ENCODE measurements at places on chromosomes 16 and 17.

- DNase-seq, result no peak
Measured at GRCh38 chr16:2960183-2961010, 3.7 kb upstream of the KREMEN2 start.

GRCh38 chr17:81336930-81337325, 41.8 kb upstream of the SLC38A10 start:
- no peak for DNase-seq

- DNase-seq, result no peak
Measured at GRCh38 chr17:81566461-81567126, 14.4 kb upstream of the FAAP100 start.

- no peak for DNase-seq
Measured at GRCh38 chr17:79814127-79814973, 17.5 kb upstream of the CBX8 start.

DNA sequence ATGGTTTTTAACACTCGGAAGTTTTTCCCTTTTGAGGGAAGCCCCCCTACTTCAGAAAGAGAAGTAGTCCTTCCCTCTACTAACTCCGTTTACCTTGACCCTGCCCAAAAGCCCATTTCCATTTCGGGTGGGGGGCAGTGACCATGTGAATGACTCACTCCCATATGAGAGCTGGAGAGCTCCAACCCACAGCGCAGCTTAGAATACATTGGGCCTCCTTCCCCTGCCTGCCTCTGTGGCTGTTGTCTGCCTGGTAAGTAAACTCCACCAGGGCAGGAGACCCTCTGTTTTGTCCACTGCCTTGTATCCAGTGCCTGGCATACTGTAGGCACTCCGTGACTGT, 985 bp downstream of the SGSM2 start:
- no peak for DNase-seq

- DNase-seq, result no peak
Measured at GRCh38 chr17:40522250-40522960, 21.0 kb upstream of the TNS4 start.

DNA sequence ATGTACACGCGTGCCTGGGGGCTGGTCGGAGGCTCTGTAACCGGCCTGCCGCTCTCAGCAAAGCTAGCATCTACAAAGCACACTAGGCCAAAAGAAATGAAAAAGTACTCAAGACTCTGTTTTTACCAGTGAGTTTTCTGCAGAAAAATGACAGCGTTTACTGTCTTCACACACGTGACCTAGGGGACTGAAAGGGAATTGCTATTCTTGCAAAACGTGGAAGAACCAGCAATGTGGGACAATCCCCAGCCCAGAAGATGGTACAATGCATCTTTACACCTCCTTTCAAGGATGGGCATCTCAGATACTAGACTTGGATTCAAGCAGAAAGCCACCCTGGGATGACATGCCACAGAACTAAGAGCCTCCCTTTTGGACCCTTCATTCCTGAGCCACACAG, 41.5 kb downstream of the NDEL1 start:
- no peak for DNase-seq

- no peak for DNase-seq
Measured at GRCh38 chr17:6269478-6269877, 165.4 kb downstream of the AIPL1 start.

GRCh38 chr17:12388226-12388625, 277.5 kb upstream of the MYOCD start:
- no peak for DNase-seq

GRCh38 chr16:86512301-86512859, 2.1 kb downstream of the FOXF1 start:
- no peak for DNase-seq

DNA sequence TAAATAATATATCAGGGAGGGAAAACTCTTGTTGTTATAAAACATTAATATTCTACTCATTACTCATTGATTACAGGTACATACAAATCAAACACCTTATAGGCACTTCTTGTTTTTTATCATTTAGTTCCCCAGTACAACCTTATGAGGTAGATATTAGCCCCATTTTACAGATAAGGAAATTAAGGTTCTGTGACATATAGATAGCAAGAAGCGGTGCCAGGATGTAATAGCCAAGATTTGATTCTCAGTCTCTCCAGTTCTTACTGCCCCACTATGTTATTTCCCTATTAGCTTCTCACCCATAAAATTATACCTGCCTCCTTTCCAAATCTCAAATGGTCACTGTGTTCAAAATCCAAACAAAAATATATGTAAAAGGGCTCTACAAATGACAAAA, 36.9 kb downstream of the CMTM3 start:
- no peak for DNase-seq

DNA sequence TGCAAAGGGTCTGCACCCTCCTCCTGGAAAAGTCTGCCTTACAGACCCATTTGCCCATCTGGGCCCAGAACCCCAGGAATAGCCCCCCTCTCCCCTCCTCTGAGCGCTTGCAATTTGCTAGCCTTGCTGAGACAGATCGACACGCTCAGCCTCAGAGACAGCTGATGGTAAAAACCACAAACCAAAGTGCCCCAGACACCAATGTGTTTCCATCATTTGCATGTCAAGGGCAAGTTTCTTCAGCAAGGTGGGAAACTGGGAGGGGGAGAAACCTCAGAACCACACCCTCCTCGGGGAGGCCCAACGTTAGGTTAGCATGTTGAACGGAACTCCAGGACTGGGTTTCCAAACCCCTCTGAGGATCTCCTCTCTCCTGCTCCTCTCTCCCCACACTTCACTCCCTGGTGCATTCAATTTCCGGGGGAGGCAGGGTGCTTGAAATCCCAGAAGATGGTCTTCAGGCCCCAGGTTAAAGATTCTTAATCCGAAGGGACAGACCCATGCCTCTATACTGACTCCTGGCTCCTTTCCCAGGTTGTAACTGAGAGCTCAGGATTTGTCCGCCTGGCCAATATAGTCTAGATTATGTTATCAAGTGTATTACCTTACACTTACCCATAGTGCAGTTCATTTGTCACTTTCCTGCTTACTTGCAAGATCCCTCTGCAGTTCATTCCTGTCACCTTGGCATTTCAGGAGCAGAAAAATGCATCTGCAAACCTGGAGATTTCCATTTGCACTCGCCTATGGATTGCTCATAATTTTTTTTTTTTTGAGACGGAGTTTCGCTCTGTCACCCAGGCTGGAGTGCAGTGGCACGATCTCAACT, 1.3 kb upstream of the CUEDC1 start:
- DNase-seq, result peak; percentile 14

- no peak for DNase-seq
Measured at GRCh38 chr17:7262935-7263800, 890 bp upstream of the CLDN7 start.

- no peak for DNase-seq
Measured at GRCh38 chr17:33055746-33056145, 64.1 kb downstream of the SPACA3 start.

GRCh38 chr17:8122422-8122923, 1.4 kb downstream of the HES7 start:
- no peak for DNase-seq

DNA sequence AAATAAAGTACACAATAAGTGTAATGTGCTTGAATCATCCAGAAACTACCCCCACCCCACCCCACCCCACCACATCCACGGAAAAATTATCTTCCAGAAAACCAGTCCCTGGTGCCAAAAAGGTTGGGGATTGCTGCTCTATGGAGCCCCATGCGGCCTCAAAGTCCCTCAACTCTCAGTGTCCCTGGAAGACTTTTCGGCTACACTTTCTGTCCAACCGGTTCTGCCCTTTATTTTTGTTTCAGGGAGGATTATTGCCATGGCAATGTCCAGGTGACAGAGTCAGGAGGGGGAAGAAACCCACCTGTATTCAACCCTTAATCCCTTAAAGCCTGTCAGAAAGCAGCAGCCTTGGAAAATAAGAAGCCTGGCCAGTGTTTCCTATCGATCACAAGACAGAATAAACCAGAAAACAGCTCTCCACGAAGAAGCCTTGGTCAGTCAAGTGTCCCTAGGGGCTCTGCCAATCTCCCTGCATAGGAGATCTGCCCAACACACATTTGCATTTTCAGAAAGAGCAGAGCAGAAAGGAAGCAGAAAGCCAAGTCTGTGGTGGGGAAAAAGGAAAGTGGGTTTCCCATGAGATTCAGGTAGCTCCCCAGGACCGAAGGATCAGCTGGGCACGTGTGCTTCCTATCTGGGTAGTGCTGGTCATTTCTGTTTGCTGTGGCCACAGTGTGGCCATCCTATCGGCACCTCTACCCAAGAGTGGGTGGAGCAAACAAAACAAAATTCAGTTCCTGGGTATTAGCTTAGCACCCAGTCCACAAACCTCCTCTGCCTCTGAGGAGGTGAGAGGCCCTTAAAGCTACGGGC, 342.7 kb downstream of the SOX9 start:
- no peak for DNase-seq

- DNase-seq, result no peak
Measured at GRCh38 chr17:3796110-3796821, 4.7 kb downstream of the ITGAE start.

DNA sequence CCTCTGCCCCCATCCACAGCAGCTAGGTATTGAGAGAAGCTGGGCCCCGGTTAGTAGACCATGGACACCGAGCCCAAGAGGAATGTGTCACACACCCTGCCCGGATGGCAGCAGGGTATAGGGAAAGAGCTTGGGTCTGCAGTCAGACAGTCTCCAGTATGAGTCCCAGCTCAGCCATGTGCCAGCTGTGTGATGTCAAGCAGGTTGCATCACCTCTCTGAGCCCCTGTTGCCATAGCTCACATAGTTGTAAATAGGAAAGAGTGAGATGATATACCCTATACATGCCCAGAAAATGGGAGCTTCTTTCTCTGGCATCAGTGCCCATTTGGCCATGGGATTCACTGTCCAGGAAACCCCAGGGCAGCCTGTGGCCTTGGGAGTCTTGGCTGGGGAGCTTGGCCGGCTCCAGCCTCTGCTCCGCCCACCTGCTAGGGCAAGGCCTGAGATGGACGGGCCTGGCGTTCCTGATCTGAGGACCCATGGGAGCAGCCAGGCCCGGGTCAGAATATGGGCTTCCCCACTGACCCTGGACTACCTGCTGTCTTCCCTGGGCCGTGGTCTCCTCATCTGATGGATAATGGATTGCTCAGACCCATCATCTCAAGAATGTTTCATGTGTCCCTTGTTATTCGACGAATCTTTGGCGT, 13.2 kb downstream of the CD300LG start:
- no peak for DNase-seq

DNA sequence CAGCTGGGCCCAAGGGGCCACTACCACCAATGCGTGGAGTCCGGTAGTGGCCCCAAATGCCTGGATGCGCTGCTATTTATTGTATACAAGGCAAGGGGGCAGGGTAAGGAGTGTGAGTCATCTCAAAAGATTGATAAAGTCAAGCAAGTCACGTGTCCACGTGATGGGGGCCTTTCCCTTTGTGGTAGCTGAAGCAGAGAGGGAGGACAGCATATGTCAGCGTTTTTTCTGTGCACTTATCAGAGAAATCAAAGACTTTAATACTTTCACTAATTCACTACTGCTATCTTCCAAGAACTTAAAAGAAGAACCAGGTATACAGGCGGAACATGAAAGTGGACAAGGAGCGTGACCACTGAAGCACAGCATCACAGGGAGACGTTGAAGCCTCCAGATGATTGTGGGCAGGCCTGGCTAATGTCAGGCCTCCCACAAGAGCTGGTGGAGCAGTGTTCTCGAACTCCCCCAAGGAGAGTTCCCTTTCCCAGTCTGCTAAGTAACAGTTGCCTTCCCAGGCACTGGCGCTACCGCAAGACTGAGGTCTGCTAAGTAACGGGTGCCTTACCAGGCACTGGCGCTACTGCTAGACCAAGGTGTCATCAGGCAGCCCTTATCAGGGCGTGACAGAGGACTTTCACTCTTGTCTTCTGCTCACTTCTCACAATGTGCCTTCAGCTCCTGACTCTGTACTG, 10.8 kb upstream of the ASB16 start:
- peak; percentile 20 for DNase-seq

GRCh38 chr17:61225178-61225882, 174.3 kb upstream of the TBX2 start:
- DNase-seq, result no peak

GRCh38 chr16:28276301-28276700, 16.0 kb upstream of the SBK1 start:
- DNase-seq, result no peak

DNA sequence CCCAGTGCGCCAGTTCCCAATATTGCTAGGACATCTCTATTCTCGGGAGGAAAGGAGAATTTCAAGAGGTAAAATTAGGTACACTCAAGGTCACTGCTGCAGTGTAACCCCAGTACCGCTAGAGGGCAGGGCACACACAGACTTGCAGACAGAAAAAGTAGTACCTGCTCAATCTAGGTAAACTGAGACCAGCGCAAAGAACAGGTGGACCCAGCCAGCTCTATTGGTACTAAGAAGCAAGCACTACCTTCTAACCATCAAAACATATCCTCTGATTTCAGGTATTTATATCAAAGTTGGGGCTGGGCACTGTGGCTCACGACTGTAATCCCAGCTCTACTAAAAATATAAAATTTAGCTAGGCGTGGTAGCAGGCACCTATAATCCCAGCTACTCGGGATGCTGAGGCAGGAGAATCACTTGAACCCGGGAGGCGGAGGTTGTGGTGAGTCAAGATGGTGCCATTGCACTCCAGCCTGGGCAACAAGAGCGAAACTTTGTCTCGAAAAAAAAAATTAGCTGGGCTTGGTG, 3.6 kb upstream of the WDR81 start:
- peak; percentile 55 for DNase-seq

DNA sequence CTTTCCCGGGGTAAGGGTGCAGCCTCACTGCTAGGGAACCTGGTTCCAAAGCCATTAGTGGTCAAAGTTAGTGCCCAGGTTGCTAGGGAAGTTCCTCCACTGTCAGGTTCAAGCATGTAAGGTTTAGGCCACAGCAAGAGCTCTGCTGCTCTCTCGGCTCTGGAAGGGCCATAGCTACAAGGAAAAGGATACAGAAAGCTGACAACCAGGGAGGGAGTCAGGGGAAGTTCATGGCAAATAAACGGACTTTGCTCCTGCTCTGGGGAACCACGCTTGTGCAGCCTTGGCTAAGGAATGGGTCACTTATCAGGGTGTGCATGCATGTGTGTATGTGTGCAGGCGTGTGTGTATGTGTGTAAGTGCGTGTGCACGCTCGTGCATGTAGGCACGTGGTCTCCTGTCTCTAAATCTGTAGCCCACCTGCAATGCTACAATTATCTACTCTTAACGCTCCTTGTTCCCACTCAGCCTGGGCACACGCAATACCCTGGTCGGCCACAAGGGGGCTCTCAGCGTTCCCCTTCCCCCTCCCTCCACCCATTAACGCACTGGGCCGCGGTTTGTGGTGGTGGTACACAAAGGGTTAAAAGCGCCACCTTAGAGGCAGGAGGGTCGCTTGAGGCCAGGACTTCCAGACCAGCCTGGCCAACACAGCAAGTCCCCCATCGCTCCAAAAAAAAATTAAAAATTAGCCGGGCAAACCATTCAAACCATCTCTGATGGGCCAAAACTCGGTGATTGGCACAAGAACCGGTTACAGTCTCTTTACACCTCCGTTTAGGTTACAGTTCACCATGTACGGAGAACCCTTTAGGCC, 48.4 kb upstream of the KDM8 start:
- DNase-seq, result peak; percentile 46
